ENCODE measurements at places on chromosomes 5 and 9. TPM values are rescaled to one million over a fixed set of nuclear protein-coding genes. Genes with fewer than 3 reads are reported as not detected.

GRCh38 chr5:160651692-160652645 is 200.0 kb downstream of the ATP10B start:
- no peak for DNase-seq

DNA sequence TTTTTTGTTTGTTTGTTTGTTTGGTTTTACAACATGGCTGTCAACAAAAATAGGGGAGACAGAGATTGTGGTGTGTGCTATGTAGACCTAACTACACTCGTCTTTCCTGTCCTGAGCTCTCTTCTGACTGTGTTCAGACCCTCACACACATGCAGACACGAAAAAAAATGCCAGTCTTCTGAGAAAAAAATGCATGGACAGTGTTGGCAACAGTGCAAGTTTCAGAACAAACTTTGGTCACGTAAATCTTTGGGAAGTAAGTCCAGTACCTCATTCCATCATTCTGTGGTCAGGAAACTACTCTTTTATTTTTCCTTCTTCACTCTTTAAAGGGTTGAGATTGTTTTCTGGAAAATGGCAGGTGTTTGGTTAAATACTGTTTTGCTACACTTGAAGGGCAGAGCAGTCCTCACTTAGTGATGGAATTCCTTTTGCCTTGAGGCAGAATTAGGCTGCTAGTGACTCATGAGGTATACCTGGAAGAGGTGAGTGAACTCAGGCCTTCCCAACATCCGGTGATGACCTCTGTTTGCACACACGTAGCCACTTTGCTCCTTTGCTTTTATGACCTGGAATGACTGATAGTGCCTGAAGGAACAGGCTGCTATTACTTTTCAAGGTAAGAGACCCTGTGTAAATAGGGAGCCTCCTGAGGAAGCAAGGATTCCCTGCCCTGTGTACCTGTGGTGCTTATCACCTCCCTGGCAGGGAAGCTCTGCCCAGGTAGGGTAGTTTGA is 81.6 kb upstream of the TNFAIP8 start:
- no peak for DNase-seq

DNA sequence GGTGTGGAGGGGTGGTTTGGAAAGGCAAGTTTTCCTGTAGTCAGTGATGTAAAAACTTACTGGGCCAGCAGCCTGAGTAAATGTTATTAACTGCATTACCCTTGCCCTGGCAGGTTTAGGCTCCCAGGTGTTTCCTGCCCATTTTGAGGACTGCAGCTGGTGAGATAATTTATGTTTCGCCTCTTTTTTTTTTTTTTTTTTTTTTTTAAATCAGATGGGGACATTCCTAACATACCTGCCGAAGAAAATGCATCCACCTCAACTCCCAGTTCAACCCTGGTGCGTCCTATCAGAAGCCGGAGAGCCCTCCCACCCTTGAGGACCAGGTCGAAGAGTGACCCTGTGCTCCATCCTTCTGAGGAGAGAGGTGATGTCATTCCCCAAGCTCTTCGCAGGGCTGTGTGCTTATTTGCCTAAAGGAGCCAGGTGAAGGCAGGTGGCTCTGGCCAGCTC is 60.6 kb downstream of the ENTREP1 start:
- no peak for DNase-seq

GRCh38 chr5:126263591-126264184 is 159.5 kb upstream of the GRAMD2B start:
- no peak for DNase-seq

DNA sequence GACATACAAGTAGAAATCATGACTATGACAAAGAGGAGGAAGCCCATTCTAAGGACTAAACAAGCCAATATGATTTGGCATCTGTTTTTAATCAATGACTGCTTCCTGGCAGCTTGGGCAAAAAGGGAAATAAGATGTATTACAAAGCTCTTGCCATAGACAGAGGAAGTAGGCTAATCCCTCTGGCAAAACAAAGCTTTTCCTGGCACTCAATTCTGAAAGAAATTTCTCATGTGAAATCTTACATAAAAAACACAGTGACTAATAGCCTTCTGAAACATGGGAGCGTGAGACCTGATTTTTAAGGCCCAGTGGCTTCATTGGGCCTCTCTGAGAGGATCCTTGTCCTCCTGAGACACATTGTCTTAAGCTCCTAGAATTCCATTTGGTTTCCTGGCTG is 93.6 kb downstream of the COL23A1 start:
- DNase-seq: no peak

GRCh38 chr5:95773335-95774059 is 42.4 kb downstream of the RHOBTB3 start:
- DNase-seq: no peak

DNA sequence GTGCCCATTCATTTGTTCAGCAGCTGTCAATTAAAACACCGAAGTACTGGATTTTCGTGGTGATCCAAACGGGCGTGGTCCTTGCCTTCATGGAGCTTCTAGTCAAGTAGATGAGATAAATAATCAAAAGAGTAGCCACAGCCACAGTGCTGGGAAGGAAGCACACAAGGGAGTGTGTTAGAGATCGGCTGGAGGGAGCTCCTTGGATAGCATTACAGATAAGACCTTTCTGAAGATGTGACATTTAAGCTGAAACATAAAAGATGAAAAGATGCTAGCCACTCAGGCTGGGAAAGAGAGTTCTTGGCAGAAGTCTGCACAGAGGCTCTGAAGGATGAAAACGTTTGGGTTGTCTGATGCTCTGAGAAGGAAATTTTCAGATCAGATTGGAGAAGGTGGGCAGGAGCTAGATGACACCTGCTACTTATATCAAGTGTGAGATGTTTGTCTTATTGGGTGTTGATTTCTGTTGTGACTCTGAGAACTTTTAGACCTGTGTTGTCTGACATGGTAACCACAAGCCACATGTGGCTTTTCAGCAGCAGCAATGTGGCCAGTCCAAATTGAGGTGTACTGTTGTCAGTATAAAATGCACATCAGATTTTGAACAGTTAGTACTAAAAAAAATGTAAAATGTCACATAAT is 123.9 kb downstream of the TLE4 start:
- DNase-seq: no peak

DNA sequence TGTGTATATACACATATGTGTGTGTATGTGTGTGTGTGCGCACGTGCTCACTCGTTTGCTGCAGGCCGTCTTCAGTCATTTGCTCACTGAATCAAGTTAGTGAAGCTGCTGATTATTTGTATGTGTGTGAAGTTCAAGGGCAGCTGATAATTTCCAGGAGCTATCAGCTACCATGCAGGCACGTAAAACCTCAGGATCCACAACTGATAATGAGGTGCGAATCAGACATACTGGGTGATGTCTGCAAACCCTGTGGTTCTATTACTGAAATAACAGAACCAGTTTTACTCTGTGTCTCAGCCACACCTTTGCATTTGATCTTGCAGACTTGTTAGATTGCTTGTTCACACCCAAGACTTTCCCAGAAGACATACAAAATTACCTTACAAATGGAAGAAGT is 257.6 kb downstream of the TAF11L14 start:
- DNase-seq: no peak

The EQTN gene
- total RNA-seq: 0.44 TPM

The NAIP gene
- 30.5 TPM for total RNA-seq

Measured in ureter (tissue), 1 donor.